ENCODE measurements at places on chromosomes 7 and 10. TPM values are rescaled to one million over a fixed set of nuclear protein-coding genes. Genes with fewer than 3 reads are reported as not detected.

CYP2C18 gene
- not detected for total RNA-seq

MYO1G gene
- total RNA-seq: not detected

CAMK2B gene
- total RNA-seq: 0.05 TPM

C10orf105 gene
- not detected for total RNA-seq

Measured in glomerular endothelial cell (primary cell).